NAMALWA (cell line): ENCODE measurements at places on chromosomes 16 and 17.

DNA sequence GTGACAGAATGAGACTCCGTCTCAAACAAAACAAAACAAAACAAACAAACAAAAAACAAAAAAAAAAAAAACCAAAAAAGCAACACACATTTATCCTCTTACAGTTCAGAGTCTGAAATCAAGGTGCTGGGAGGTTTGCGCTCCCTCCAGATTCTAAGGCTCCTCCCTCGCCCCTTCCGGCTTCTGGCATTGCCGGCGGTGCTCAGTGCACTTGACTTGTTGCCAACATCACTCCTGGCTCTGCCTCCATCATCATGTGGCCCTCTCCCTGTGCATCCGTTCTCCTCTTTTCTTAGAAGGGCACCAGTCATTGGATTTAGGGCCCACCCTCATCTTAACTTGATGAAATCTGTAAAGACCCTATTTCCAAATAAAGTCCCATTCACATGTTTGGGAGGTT is 73.8 kb downstream of the RBFOX3 start:
- no peak for DNase-seq

DNA sequence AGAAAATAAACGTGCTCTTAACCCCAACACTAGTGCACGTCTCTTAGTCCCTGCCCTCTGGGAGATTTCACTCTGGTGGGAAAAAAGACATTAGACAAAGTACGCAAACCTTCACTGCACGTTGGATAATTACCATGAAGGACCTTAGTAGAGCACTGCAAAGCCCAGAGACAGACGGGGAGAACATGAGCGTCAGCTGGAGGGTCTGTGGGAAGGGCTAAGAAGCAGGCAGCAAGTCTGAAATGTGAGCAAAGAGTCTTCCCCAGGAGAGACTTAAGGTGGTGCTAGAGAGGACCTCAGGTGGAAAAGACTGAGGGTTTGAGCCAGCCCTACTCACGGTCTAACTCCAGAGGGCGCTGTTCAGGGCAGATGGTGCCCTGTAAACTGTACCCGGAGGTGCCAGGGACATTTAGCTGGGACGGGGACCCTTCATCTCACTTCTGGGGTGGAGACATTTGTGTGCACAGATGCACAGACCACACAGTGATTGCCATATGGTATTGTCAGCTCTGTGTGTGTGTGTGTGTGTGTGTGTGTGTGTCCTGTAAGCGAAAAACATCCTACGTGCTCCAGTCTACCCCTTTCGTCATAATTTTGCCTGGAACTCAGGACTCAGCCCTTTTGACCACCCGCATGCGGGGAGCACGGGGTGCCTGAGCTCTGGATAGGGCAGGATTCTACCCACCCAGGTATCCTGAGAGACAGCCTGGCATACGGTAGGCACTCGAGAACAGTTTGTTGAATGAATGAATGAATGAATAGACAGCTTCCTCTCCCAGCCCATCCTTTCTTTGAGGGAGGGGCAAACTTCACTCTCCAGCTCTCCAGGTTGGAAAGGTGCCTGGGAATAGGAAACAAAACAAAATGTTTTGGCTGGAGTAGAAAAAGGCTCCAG is 10.1 kb upstream of the STAC2 start:
- DNase-seq = peak; percentile 91

DNA sequence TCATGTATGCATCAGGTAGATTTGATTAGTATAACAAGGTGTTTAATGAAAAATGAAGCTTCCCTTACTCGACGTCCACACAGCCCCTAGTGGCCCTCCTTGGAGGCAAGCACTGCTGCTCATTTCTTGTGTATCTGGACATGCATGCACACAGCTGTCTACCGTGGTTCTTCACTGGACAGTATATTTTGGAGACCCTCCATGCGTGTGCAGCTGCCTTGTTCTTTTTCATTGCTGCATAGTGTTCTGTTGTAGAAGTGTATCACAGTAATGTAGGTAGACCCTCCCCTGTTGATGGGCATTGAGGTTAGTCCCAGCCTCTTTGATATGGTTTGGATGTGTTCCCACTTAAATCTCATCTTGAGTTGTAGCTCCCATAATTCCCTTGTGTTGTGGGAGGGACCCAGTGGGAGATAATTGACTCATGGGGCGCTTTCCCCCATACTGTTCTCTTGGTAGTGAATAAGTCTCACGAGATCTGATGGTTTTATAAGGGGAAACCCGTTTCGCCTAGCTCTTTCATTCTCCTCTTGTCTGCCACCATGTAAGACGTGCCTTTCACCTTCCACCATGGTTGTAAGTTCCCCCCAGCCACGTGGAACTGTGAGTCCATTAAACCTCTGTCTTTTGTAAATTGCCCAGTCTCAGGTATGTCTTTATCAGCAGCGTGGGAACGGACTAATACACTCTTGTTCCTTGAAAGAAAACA is 6.3 kb downstream of the CMIP start:
- DNase-seq = no peak

DNA sequence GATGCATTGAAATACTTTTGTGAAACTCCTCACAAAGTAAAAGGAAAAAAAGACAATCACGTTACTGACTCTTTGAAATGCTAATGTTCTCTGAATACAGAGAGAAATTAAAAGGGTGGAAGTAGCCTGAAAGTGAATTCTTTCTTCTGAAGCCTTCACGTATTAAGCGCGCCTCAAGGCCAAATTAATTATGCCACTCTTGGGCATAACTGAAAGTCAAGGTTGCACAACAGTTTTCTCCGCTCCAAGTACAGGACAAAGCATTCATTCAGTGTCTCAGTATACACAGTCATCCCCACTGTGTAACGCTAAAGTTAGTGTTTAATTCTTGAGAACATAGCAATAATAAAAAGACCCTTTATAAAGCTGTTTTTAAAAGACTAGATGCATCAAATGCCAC is 21.5 kb downstream of the PARN start:
- peak; percentile 44 for DNase-seq

GRCh38 chr16:27333549-27333948 is 19.8 kb downstream of the IL4R start:
- no peak for DNase-seq

- peak; percentile 23 for DNase-seq
Observed at GRCh38 chr16:6165330-6165979, 1067.9 kb upstream of the EEF2KMT start.

- DNase-seq = peak; percentile 47
Observed at GRCh38 chr17:75843577-75844529, at the start of gene UNC13D. TSS of gene UNC13D (minus strand) at chr17:75844404. CDS start at chr17:75844337, 67 bp downstream.

- no peak for DNase-seq
Observed at GRCh38 chr16:47611042-47611441, 149.9 kb downstream of the PHKB start.

GRCh38 chr16:67406111-67406971 is 9.9 kb downstream of the ZDHHC1 start:
- DNase-seq = no peak

DNA sequence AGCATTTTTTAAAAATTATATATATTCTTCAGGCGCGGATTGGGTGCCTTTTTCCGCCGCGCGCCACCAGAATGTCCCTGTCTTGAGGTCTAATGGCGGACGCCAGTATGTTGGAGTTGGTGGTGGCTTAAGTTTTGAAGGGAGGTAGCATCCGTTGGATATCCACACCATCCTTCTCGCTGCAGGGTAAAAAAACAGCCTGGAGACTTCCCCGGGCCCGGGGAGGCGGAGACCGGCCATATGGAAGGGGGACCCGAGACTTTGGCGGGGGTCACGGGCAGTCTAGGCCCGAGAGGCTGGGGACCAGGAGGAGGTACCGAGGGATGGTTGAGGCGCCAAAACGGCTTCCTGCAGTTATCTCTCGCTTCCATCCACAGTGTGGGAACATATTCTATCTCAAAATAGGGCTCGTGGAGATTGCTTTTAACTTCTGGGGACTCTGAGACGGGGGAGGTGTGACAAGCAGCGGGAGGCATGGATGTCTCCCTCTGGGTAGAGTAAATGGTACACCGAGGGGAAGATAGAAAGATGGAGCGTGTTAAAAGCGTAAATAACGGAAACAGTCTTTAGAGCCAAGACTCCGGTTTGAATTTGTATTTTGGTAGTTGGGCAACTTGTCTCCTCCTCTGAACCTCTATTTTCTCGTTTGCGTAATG is at the start of gene SF3B3:
TSS of gene SF3B3 (plus strand) at position 74 of the 656 bp plus-strand sequence. CDS start 2,841 bp downstream, outside the sequence.
- DNase-seq = peak; percentile 84

DNA sequence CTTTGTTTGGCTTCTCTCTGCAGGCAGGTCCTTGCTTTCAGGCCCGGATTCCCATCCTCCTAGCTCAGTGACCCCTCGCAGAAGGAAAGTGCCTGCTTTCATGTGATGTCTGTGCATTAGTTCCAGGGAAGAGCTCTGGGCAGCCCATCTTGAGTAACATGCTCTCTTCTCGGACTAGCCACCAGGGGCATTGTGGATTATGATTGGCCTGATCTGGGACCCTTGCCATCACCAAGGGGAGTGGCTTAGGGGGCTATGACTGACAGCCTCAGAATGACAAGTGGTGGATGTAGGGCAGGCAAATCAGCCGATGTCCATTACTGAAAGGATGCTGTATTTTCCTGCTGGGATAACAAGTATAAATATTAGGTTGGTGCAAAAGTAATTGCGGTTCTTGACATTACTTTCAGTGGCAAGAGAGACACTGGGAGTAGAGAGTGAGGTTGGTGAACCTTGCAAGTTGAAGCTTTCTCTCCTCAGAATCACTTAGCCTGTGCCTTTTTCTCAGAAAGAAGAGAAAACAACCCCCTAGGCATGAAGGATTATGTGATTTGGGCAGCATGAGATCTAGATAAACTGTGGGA is 71.5 kb upstream of the MPHOSPH6 start:
- peak; percentile 19 for DNase-seq

- no peak for DNase-seq
Observed at GRCh38 chr16:22034503-22034902, 26.6 kb downstream of the MOSMO start.

DNA sequence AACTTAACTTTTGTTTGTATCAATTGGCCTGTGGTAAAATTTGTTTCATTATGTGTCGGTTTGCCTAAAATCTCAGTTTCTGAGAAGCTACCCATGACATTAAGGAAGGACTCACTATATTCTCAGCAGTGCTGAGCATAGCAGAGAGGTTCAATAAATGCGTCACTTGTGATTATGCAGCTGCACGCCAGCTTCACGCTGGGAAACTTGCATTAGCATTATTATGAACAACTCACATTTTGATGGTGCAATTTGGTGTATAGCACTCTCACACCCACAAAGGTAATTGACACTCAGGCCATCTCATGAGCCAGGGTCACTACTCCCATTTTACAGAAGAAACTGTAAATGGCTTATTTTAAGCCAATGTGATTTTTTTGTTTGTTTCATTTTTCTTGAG is 80.6 kb upstream of the SALL1 start:
- no peak for DNase-seq

DNA sequence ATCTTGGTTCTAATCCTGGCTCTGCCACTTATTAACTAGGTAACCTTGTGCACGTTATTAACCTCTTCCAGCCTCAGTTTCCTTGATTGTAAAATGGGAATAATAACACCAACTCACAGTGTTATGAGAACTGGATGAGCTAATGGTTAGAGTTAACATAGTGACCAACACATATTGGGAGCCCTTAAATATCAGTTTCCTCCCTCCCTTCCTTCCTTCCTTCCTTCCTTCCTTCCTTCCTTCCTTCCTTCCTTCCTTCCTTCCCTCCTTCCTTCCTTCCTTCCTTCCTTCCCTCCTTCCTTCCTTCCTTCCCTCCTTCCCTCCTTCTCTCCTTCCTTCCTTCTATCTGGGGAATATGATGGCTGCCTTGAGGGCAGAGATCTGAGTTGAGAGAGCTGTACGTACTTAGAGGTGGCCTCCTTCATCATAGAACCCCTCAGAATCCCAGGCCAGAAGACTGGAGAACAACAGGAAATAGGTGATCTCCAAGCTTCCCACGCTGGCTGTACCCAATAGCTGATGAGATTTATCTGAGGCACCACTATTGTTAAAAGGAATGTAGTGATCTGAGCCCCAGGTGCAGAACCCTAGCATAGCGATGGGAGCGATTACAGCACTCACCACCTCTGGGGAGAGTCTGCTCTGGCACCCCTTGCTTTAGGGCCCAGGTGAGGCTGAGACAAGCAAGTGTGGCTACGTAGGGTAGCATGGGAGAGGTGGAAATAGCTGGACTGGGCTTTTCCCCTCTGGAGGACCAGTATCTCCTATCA is 26.2 kb downstream of the CCR7 start:
- DNase-seq = no peak

- DNase-seq = no peak
Observed at GRCh38 chr16:27432558-27432957, 30.6 kb downstream of the IL21R start.

GRCh38 chr17:5380491-5381135 is 38.8 kb downstream of the NUP88 start:
- no peak for DNase-seq

DNA sequence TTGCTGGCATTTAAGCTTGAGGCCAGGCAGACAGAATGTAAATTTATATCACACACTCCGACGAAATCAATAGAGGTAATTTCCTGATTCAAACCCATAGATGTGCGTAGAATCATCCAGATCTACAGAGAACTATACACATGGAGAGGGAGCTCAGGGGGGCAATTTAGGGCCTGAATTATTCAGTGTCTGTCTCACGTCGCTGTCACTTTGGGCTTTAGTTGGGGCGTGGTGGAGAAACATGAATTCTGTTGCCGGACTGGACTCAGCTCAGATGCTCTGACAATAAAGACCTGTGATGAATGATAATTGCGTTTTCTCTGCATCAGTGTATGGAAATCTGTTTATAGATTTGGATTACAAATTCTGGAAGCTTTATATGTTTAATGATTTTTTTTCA is 32.5 kb upstream of the HS3ST2 start:
- DNase-seq = no peak

- no peak for DNase-seq
Observed at GRCh38 chr16:73543331-73543969, 495.5 kb upstream of the ZFHX3 start.

DNA sequence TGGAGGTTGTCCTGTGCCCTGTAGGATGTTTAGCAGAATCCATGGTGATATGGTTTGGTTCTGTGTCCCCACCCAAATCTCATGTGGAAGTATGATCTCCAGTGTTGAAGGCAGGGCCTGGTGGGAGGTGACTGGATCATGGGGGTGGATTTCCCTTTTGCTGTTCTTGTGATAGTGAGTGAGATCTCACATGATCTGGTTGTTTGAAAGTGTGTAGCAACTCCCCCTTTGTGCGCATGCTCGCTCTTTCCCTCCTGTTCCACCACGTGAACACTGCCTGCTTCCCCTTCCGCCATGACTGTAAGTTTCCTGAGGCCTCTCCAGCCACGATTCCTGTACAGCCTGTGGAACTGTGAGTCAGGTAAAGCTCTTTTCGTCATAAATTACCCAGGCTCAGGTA is 61.9 kb downstream of the ARHGAP17 start:
- DNase-seq = no peak
